Activated CD8-positive, alpha-beta memory T cell treated with anti-CD3 and anti-CD28 coated beads for 4 hours (primary cell): ENCODE measurements at places on chromosomes 7 and 10.

- no peak for DNase-seq
Observed at GRCh38 chr10:77866598-77866997, 60.0 kb downstream of the DLG5 start.

GRCh38 chr10:99917963-99918825, 91.6 kb downstream of the DNMBP start:
- DNase-seq: no peak

- no peak for DNase-seq
Observed at GRCh38 chr7:153507885-153508284, 544.3 kb upstream of the DPP6 start.

- no peak for DNase-seq
Observed at GRCh38 chr10:22026287-22026686, 22.8 kb upstream of the DNAJC1 start.

GRCh38 chr10:21171197-21171935, 274.3 kb upstream of the NEBL start:
- no peak for DNase-seq

GRCh38 chr10:88082806-88083596, 219.6 kb downstream of the PTEN start:
- no peak for DNase-seq

GRCh38 chr7:105814481-105814880, 61.9 kb downstream of the ATXN7L1 start:
- no peak for DNase-seq

- no peak for DNase-seq
Observed at GRCh38 chr7:73921623-73922528, 60.9 kb downstream of the TMEM270 start.

DNA sequence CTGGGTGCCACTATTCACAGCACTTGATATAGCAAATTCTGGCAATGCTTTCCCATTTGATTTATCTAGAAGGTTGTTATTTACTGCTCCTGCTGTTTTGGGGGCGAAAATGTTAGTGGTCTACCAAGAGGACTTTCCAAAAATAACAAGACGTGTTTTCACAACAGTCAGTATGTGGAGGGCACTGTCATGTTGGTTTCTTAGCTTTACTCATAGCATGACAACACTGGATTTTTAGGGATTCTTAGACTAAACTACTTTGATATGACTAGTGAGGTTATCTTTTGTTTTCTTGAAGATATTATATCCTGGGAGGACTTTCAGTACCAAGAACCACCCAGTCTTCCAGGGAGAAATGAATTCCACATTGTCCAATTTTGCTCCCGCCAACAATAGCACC, 49.4 kb downstream of the NUDCD3 start:
- DNase-seq: no peak

DNA sequence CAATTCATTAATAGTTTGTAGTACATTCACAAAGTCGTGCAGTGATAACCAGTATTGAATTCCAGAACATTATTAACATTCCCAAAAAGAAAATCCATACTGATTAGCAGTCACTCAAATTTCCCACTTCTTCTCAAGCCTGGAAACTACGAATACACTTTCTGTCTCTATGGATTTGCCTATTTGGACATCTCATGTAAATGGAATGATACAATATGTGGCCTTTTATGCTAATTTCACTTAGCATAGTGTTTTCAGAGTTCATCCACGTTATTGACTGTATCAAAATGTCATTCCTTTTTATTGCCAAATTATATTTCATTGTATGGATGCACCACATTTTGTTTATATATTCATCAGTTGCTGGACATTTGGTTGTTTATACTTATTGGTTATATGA, 78.8 kb downstream of the STK31 start:
- no peak for DNase-seq

DNA sequence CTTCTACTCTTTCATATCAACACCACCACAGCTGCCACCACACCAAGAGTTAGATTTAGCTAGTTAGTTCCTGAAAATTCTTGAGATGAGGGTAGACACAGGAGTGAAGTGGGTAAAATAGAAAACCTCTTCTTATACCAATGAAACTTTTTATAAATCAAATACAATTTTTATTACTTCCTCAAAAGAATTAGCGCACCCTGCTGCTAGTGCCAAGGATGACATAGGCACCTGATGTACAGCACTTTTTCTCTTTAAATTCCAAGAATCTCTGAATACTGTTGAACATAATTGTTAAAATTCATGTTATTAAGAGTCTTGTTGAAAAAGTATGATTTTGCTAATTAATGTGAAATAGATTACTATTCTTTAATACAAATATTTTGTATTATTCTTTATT, 11.4 kb downstream of the ZWINT start:
- DNase-seq: no peak

GRCh38 chr7:55657654-55658053, 85.4 kb upstream of the VOPP1 start:
- no peak for DNase-seq
